ENCODE measurements at places on chromosomes 7 and 10. TPM values are rescaled to one million over a fixed set of nuclear protein-coding genes. Genes with fewer than 3 reads are reported as not detected.

Gene ASIC3
- 6.8 TPM for polyA plus RNA-seq

Gene SH2D4B
- polyA plus RNA-seq = not detected

Gene INA
- polyA plus RNA-seq = 0.15 TPM

Gene GET4
- polyA plus RNA-seq = 46.7 TPM

- no peak for DNase-seq
These were observed 2.6 kb upstream of the MGAM2 start for GRCh38 chr7:142108728-142109505.

- DNase-seq = no peak
These were observed 4.1 kb downstream of the OTUD1 start for GRCh38 chr10:23442936-23443335.

GRCh38 chr10:96357038-96357620, 1.7 kb downstream of the OPALIN start:
- no peak for DNase-seq

DNA sequence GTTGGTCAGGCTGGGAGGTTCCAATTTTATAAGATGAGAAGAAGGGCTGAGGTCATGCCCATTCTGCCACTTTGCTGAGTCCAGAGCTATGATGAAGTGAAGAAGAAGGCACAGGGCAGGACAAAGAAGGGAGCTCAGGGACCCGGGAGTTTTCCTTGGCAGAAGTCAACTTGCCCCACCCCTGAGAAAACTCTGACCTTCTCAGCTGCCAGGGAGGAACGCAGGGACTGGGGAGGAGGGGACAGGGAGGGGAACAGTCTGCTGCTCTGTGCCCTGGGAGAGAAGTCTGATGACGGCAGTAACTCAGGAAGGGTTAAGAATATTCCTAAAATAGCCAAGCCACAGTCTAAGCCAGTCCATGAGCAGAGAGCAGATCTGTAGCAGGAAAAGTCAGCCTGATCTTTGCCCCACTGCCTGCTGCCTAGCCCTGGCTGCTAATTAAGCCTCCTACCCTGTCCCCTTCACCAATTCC, 11.7 kb downstream of the ADIRF start:
- DNase-seq = no peak

DNA sequence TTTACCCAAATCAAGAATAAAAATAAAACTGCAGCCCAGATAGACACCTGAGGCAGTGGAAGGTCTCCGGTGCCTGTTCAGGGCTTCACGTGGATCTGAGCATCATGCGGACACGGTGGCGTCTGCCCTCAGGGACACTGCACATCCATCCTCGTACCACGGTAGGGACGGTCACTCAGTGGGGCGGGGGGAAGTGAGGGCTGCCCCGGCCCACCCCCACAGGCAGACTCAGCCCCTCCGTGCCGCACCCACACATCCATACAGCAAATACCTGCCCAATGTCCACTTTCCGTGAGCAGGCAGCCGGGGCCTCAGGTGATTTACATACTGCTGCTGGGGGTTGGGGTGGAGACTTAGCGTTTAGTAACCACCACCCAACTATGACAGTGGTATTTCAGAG, 207.8 kb downstream of the DIP2C start:
- DNase-seq = no peak

DNA sequence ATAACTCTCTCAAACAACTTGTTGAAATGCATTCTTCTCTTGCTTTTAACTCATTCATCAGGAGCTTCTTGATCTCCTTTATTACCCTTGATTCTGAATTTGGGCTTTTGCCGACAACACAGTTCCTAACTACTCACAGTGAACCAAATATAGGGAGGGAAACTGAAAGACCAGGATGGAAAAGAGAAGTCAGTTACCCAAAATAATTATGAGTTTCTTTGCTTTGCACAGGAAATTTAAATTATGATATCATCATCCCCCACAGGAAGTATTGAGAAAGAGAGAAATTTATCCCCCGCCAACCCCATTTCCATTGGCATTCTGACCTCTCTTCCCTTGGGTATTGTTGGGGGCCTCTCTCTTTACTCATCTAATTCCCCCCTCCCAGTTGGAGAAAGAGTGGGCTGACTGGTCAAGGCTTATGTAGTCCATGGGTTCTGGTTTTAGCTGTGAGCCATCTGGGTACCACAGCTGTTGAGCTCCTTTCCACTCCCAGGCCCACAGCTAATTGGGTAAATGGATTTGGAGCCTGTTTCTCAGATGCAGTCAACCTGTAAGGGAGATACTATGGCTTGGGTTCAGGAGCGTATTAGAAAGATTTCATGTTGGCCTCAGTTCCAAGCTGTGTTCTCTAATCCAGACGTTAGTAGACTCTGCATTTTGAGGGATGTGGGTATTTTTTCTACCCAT, 109.0 kb downstream of the FZD1 start:
- DNase-seq = no peak

GRCh38 chr7:13240349-13240748, 552.9 kb downstream of the ARL4A start:
- DNase-seq = no peak

- DNase-seq = no peak
These were observed 47.0 kb downstream of the MAD1L1 start for GRCh38 chr7:2185715-2186114.

- DNase-seq = no peak
These were observed 36.3 kb downstream of the GARS1 start for GRCh38 chr7:30630986-30631385.

GRCh38 chr7:67599331-67600062, 602.9 kb downstream of the TYW1 start:
- no peak for DNase-seq

All from forelimb muscle (tissue), 1 donor.